ENCODE measurements at places on chromosomes 6 and 20. TPM values are rescaled to one million over a fixed set of nuclear protein-coding genes. Genes with fewer than 3 reads are reported as not detected.

Gene GRM1
- 0.54 TPM for total RNA-seq

DNA sequence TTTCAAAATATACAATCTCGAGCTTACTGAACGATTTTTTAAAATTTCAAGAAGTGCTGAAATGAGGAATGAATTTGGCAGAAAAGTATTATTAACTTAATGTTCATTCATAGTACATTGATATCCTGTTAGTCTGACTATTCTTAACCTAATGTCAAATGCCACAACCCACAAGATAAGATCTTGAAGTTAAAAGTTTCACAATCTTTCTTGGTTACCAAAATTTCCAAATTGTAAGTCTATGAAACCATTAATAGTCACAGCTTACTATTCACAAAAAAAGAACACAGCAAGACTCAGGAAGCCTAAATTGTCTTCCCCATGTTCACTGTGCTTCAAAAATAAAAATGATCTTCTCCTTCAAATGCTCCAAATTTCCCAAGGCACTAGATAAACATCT lies 71.3 kb downstream of the HACE1 start:
- DNase-seq = no peak

GRCh38 chr6:109095835-109096084 lies 453 bp downstream of the CEP57L1 start:
- no peak for DNase-seq

GRCh38 chr20:24436160-24436559 lies 33.3 kb upstream of the SYNDIG1 start:
- no peak for DNase-seq

Gene TSPO2
- not detected for total RNA-seq

- no peak for DNase-seq
Observed at GRCh38 chr20:32752458-32753250, 9.4 kb upstream of the COMMD7 start.

- DNase-seq = no peak
Observed at GRCh38 chr20:63733117-63733516, 3.3 kb upstream of the LIME1 start.

Gene CGA
- total RNA-seq = not detected

Gene TXLNB
- total RNA-seq = 0.49 TPM

DNA sequence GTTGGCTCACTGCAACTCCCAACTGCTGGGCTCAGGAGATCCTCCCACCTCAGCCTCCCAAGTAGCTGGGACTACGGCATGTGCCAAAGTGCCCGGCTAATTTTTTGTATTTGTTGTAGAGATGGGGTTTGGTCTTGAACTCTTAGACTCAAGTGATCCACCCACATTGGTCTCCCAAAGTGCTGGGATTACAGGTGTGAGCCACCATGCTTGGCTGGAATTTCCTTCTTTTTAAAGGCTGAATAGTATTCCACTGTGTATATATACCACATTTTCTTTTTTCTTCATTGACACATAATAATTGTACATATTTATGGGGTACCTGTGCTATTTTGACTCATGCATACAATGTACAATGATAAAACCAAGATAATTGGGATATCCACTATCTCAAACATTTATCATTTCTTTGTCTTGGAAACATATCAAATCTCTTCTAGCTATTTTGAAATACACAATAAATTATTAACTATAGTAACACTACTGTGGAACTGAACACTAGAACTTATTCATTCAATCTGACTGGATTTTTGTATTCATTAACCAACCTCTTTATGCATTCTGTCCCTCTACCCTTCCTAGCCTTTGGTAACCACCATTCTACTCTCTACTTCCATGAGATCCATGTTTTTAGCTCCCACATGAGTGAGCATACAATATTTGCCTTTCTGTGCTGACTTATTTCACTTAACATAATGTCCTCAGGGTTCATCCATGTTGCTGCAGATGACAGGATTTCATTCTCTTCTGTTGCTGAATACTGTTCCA lies 7.8 kb downstream of the MDC1 start:
- no peak for DNase-seq

DNA sequence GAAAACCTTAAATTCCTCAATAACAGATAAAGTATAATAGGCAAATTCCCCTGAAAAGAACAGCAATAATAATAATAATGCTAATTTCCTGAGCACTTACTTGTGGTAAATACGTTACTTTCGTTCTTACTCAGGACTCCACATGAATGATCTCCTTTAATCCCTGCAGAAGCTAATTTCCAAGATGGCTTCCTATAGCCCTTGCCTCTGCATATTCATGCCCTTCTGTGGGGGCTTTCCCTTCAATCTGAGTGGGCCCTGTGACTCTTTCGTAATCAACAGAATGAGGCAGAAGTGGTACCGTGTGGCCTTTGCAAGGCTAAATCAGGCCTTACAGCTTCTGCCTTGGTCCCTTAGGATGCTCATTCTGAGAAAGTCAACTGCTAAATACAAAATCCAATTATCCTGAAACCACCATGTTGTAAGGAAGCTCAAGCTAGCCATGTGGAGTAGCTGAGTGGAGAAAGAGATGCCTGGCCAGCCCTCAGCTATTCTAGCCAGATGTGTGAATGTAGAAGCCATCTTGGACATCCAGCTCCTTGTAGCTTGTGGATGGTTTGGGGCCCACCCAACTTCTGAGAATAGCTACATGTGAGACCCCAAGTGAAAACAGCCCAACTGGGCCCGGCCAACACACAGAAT lies 50.5 kb downstream of the MCUR1 start:
- DNase-seq = no peak

GRCh38 chr20:31833130-31833930 lies 12.1 kb downstream of the FOXS1 start:
- DNase-seq = no peak

DNA sequence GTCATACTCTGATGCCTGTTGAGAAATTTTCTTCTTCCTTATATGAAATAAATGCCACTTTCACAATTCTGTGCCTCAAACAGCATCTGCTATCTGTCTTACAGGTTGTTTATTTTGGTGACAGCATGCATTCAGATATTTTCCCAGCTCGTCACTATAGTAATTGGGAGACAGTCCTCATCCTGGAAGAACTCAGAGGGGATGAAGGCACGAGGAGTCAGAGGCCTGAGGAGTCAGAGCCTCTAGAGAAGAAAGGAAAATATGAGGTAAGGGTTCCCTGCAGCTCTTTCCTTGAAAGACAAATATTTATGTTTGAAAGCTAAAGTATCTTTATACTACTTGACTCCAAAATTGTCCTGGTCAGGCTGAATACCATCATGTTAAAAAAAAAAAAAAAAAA lies 15.8 kb downstream of the TSPYL4 start:
- DNase-seq = no peak

- DNase-seq = no peak
Observed at GRCh38 chr6:106702451-106703110, 73.2 kb downstream of the QRSL1 start.

DNA sequence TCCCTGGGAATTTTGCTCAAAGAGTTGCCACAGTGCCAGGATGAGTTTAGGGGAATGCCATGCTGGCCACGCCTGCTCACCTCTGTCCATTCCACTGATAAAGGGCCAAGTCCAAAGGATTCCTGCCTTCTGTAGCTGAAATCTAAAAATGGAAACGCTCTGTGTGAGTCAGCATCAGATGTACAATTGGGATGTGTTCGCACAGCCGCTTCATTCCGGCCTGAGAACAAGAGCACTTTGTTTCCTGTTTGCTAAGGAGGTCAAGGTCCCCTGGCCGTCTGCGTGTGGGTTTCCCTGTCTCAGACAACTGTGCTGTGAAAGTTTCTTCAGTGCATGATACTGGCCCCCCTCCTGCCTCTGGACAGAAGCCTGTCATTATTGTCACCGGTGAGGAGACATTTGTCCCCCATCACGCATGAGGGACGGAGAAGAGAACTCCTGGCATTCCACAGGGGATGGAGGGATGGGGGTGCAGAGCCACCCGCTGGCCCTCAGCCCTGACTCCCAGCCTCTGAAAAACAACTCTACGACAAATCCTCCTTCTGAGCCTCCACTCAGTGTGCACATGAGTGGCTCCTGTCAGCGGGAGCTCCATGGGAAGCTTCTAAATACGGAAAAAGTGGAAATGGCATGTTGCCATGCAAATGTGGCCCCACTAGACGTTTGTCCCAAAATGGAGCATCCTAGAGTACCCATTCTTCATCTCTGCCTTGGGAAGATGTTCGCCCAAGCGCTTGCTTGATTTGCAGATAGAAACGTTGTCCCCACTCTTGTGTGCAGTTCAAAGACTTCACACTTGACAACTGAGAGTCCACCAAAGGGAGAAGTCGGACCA lies 143.5 kb upstream of the AFDN start:
- DNase-seq = no peak

Gene BEND6
- 0.27 TPM for total RNA-seq

DNA sequence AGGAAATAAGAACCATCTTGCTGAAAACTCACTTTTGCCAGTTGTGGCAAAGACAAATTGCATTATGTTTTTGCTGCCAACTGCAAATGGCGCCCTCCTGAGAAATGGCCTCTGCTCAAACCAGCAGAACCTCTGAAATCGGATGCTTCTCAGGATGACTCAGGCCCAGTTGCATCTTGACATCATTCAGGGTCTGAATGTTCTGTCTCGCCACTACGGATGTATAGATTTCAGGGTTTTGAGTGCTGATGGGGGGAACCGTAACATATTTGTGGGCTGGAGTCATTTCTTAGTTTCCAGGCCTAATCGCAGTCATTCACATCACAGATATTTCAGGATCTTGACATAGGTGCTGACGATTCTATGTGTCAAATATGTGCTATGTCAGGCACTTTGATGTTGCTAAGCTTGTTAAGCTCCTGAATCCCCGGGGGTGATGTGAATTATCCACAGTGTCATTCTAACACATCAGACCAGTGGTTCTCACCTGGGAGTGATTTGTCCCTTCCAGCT lies 207.1 kb downstream of the NFATC2 start:
- no peak for DNase-seq

Gene GFRA4
- total RNA-seq = not detected

Gene SNX3
- total RNA-seq = 110 TPM

Gene KCNK17
- total RNA-seq = 20.9 TPM

DNA sequence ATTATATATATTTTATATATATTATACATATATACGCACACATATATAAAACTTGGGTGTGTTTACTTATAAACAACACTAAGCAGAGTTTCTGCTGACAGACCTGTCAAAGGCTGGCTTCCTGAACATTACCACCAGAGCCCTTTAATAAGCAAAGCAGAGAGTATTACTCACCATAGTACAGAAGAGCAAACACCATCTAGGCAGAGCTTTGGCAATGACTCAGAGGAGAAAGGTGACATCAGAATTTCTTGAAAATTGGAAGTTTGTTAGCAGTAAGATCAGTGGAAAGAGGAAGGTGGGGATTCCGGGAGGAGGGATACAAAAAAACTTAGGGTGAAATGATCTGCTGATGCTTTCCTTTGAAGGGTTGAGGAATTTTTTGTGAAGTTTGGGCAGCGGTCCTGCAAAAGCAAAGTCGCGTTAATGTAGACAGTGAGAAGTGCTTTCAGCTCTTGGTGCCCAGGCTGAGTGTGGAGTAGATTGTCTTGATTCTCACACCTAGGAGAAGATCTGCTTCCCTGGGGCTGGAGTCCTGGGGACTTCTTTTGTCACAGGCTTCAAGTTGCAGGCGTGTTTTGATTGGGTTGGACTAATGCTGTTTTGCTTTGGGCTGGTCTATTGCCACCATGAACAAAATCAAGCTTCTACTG lies 109.6 kb upstream of the BACH2 start:
- no peak for DNase-seq

DNA sequence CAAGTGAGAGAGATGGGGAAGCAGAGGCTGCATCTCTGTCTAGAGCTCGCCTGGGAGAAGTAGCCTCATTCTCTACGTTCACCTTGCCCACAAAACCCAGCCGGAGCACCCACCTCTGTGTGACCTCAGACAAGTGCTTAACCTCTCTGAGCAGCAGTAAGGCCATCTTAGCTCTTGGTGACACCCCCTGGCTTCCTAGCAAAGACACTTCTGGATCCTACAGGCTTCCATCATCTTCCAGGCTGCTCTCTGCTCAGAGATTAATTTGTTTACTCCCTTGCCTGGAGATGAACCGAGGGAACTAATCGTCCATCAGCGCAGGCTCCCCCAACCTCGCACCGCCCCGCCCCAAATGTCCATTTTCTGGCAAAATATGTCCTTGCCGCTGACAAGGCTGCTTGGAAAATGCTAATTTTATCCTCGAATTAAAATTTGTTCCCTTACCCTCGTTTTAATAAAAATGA lies 24.0 kb upstream of the CTNNBL1 start:
- DNase-seq = no peak

DNA sequence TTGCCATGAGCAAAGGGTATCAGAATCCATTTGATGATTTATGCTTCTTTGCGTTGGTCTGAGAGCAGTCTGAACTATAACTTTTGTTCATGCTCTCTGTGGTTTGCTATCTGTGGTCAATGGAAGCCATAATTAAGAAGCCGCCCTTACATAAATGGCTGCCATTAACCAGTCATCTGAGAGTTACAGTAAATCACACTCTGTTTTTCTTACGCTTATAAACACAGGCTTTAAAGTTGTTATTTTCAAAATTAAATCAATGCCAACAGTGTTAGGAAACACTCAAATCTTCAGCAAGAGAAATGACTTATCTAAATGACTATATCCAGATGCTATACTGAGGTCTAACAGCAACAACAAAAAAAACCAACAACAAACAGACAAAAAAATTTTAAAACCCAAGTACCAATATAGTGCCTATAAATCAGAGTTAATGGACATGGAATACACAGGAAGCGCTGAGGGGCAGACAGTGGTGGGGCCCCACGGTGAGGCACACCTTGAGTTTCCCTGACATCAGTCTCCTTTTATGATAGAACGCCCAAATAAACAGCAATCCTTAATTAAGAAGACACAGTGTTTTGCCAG lies 108.0 kb upstream of the C6orf118 start:
- no peak for DNase-seq

GRCh38 chr6:163764565-163764964 lies 350.0 kb downstream of the QKI start:
- DNase-seq = no peak

- DNase-seq = no peak
Observed at GRCh38 chr20:53194306-53195290, 222.4 kb downstream of the TSHZ2 start.

DNA sequence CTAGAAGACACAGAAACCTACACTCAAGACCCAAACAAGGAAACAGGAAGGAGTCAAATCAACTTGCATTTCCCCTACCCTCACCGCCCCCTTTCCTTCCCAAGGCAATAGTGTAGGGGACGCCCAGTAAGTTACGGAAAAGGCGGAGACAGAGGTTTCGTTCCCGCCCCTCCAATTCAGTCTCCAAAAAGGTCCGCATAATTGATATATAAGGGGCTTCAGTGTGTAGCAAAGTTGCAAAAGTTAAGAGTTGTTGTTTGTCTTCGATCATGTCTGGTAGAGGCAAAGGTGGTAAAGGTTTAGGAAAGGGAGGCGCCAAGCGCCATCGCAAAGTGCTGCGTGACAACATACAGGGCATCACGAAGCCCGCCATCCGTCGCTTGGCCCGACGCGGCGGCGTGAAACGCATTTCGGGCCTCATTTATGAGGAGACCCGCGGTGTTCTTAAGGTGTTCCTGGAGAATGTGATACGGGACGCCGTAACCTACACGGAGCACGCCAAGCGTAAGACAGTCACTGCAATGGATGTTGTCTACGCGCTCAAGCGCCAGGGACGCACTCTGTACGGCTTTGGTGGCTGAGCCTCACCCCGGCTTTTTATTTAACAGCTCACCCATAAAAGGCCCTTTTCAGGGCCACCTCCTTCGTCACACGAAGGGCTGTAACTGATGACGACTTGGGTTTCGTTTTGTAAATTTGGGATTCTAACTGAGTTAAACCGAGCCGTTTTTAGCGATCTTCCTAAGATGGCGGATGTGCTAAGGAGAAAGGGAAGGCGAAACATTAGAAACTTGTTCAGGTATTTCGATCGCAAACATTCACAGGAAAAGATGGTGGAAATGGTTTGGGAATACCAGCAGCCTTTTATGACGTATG lies 124.6 kb upstream of the BTN3A2 start:
- DNase-seq = no peak

- DNase-seq = no peak
Observed at GRCh38 chr6:117624869-117625481, 22.7 kb upstream of the GOPC start.

All from thoracic aorta (tissue), 2 donors.